Stimulated activated CD4-positive, alpha-beta T cell treated with anti-CD3 and anti-CD28 coated beads, Interleukin-12 subunit alpha, Interleukin-12 subunit beta, amount 100 ng/mL, for 48 hours (primary cell): ENCODE measurements at places on chromosomes 2 and 18.

GRCh38 chr2:161426922-161427663 lies 11.0 kb downstream of the TBR1 start:
- DNase-seq = no peak

DNA sequence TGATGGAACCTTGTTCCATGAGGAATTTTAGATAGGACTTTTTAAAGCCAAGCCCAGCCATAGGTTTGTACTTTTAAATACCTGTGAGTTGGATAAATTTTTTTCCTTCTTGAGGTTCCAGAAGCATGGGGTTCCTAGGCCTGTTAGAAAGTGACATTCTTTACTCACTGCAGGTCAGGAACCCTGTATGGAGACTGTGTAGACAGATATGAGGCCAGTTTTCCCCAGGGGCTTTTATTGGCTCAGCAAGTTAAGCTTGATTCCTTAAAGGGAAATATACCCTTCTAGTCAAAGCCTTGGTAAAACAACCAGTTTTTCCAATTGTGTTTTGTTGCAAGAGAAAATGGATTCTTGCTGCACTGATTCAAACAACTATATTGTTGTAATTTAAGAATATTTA lies 38.4 kb upstream of the GMCL1 start:
- DNase-seq = no peak

- DNase-seq = no peak
Observed at GRCh38 chr2:240132651-240132980, 3.5 kb downstream of the COPS9 start.

DNA sequence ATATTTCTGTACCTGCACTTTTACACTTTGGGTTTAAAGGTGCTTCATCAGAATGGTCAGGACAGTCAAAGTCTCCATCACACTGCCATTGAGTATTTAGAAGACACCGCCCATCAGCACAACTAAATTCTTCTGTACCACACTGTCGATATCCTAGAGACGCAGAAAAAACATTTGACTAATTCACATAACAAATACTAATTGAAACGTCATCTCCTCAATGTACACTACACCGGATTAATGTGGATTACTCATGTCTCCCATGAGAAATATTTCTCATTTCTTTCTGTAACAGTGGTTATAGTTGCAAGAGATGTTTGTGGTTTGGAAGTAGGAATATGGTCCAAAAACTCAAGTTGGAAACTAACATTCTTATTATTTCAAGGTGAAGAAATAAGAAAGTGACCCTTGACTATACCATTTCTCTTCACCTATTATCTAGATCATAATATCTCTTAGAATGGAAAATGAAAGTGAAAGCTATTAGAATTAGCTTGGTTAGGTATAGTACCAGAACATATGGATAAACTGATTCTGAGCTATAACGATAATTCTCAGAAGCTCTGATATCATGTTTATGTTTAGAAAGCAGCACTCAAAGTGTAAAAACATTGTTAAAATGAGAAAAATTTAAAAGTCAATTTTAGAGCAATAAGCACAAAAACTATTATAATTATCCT lies 1627.7 kb downstream of the LRP1B start:
- no peak for DNase-seq

GRCh38 chr2:189505492-189505891 lies 64.2 kb downstream of the WDR75 start:
- DNase-seq = no peak

- no peak for DNase-seq
Observed at GRCh38 chr2:10987439-10987838, 75.7 kb downstream of the KCNF1 start.

GRCh38 chr2:132638313-132639040 lies 31.5 kb downstream of the LYPD1 start:
- no peak for DNase-seq

DNA sequence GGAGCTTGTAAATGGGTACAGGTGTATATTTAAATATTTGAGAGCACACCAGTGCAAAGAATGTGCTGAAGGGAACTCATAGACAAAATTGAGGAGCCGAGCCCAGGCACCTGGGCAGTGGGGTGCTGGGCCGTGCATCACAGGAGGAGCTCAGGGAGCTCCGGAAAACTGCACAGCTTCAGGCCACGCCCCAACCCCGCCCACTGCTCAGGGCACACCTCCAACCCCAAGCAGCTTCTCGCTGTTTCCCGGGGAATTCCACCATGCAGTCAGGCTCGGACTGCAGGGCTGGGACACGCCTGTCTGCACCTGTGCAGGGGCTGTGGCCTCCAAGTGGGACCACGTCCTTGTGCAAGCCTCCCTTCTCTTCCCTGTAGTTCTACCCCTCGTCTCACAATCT lies 243.0 kb downstream of the HDAC4 start:
- DNase-seq = no peak

DNA sequence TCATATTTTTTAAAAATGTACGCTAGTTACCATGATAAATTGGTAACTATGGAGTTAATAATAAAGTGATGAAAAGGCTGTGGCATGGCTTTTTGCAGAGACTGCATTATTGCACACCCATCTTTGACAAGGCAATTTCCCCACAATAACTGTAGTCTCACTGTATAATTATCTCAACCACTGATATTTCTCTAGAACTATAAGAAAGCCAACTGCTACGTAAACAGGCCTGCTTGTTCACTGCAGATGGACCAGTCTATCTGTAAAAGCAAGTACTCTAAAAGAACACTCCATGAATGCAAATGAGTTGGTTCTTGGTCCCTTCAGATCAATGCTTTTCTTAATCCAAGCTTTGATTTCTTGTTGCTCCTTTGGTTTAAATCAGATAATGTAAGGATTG lies 218.7 kb downstream of the RBM43 start:
- DNase-seq = no peak

DNA sequence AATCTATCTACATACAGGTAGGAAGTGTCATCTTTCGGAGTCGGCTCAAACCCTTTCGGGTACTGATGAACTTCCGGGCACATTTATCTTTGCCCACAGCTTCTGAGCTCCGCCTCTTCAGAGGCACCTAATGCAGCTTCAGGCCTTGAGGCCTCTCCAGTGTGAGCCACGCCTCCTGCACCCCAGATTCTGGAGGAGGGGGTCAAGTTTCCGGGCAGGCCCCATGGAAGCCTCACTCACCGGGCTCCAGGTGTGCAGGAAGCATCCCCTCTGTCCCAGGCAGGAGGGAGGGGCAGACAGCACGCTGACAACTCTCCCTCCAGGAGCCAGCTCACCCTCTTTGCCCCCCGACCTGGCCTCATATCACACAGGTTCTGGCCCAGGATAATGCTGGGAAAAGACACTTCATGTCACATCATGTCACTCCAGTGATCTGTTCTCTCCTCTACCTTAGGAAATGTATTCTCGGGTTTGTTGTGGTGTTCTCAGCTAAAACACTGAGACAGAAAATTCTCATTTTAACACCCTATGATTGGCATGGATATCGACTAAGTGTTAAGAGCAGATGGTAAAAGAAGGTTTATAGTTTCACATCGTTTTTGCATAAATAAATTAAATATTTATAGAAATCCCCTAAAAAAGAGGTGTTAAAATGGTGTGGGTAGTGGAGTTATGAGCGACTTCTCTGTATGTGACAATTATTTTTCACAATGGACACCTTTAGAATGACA lies 46.2 kb upstream of the COPS8 start:
- DNase-seq = no peak

GRCh38 chr2:80149991-80150390 lies 154.6 kb downstream of the LRRTM1 start:
- no peak for DNase-seq

- DNase-seq = no peak
Observed at GRCh38 chr2:40844353-40845277, 392.7 kb upstream of the SLC8A1 start.

- no peak for DNase-seq
Observed at GRCh38 chr2:106195981-106196380, 1.9 kb upstream of the UXS1 start.

GRCh38 chr18:79792096-79792987 lies 5.4 kb upstream of the KCNG2 start:
- no peak for DNase-seq

DNA sequence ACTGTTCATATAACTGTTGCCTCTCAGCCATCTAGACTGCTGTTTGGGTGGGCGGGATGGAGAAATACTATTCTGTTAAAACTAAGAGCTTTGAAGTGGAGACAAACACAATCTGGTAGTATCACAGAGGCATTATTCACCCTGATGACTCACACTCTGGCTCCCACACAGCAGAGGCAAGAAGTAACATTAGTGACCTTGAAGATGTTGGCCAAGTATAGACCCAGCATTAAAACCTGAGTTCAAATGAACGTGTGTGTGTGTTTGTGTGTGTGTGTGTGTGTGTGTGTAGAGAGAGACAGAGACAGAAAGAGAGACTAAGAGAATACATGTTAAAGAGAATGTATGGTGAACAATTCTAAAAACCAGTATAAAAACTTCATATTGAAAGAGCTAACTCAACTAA lies 22.5 kb upstream of the ACVR1 start:
- DNase-seq = peak; percentile 72

DNA sequence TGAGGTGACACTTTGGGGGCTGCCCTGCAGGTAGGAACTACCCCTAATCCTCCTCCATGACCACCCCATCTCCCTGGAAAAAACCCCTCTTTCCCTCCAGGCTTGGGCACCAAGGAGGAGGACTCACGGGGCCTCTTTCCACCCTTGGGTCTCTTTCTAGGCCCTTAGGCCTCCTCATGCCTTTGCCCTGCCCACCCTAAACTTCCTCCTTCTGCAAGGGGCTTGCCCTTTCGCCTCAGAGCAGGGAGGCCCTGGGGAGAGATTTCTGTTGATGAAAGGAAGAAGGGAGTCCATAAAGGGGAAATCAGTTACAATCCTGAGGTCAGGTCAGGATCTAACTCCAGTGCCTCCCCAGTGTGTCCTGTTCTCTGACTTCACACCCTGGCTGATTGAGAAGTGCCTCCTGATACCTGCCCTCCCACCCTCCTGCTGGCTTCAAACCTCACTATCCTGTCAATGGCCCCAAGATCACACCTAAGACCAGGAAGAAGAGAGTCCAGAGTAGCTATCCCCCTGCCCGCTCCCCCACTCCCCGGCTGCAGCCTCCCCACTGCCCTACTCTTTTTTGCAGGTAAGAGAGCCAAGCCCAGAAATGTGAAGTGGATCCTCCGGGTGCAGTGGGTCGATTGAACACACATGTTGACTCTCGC lies 16.7 kb upstream of the TNS1 start:
- no peak for DNase-seq

DNA sequence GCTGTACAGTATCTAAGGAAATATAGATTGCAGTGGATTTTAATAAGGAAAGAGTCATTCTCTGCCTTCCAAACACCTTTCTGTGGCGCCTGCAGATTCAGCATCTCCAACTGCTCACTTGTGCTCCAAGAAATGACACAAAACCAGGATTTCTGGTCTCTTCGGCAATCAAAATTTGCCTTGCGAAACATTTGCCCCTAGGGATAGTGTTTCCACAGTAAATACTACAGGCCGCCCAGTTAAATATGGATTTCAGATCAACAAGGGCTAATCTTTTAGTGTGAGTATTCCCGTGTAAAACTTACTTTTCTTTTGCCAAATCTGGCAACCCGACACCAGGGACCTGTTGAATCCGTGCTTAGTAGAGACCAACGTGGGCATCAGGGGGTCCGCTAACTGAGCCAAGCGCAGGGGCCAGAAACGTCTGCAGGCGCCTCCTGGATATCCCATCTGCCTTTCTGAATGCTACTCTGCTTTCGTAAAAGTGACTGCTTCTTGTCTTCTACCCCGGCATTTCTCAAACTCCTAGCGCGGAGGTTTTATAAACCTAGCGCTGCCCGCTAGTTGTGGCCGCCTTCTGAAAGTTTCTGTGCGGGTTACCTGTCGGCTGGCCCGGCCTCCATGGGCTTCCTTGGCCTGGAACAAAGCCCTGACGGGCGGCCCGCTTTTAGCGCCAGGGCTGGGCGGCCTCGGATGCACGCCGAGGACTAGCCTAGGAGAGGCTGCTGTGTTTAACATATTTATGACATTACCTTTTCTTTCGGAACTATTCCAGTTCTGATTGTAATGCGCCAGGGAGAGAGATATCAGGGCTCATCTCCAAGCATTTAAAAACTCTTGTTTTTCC lies 2.5 kb downstream of the CYP1B1 start:
- no peak for DNase-seq
